ENCODE measurements at places on chromosomes 12 and 14. TPM values are rescaled to one million over a fixed set of nuclear protein-coding genes. Genes with fewer than 3 reads are reported as not detected.

The KRT75 gene
- total RNA-seq = 0.15 TPM

The EPYC gene
- not detected for total RNA-seq

The TMEM263 gene
- total RNA-seq = 31.8 TPM

The MYL6B gene
- 71.6 TPM for total RNA-seq
